Transverse colon (tissue), 4 donors: ENCODE measurements at places on chromosomes 2 and 18.
A peak's percentile ranks its signal among the peaks of the same experiment; 100 is the strongest.

GRCh38 chr2:118903551-118904479 lies 38.2 kb upstream of the MARCO start:
- H3K4me3 ChIP-seq, result no peak overlapping the region
- H3K27ac ChIP-seq, result peak overlapping the region; percentile 81
- no peaks in the 10 kb centered on the region for H3K27me3 ChIP-seq
- H3K36me3 ChIP-seq, result no peaks in the 10 kb centered on the region

GRCh38 chr2:10954416-10954815 lies 42.7 kb downstream of the KCNF1 start:
- no peaks in the 10 kb centered on the region for H3K4me1 ChIP-seq
- H3K4me3 ChIP-seq, result no peak overlapping the region
- no peaks in the 10 kb centered on the region for H3K27me3 ChIP-seq

GRCh38 chr2:226716126-226716525 lies 83.5 kb downstream of the IRS1 start:
- H3K27me3 ChIP-seq, result no peaks in the 10 kb centered on the region
- no peaks in the 10 kb centered on the region for H3K36me3 ChIP-seq
- no peak overlapping the region for H3K4me3 ChIP-seq
- DNase-seq, result no peak
- no peak overlapping the region for H3K27ac ChIP-seq

DNA sequence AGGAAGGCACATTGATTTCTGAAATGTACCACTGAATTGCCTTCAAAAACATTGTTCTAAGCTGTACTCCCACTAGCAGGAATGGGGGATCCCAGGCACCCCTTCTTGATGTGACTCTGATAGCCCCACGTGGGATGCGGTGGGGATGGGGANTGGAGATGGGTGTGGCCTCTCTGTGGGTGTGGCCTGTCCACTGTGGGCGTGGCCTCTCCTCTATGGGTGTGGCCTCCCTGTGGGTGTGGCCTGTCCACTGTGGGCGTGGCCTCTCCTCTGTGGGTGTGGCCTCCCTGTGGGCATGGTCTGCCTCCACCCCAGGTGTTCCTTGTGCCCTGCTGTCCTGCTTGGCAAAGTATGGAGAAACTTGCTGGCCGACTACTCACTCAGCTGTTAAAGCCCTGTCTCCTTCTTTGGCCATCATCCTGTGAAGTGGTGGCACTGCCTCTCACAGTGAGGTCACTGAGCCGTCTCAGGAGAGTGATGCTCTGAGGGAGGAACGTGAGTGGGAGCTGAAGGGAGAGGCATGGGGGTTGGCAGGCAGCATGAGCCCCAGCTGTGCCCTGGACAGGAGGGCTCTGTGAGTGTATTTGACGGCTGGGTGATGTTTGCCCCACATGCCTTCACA lies 6.7 kb upstream of the PARD6G start:
- H3K27ac ChIP-seq, result no peak overlapping the region
- no peaks in the 10 kb centered on the region for H3K36me3 ChIP-seq
- no peak overlapping the region for H3K4me3 ChIP-seq
- no peaks in the 10 kb centered on the region for H3K4me1 ChIP-seq

- no peaks in the 10 kb centered on the region for H3K4me1 ChIP-seq
- H3K36me3 ChIP-seq, result no peaks in the 10 kb centered on the region
- H3K4me3 ChIP-seq, result no peak overlapping the region
- no peaks in the 10 kb centered on the region for H3K27me3 ChIP-seq
These were observed 28.8 kb downstream of the GMCL1 start for GRCh38 chr2:69858261-69858660.
